Mesenchymal stem cell (in vitro differentiated cells and primary cell): ENCODE measurements at places on chromosomes 5 and 9.

- no peak for DNase-seq
Observed at GRCh38 chr9:80787636-80788035, 901.7 kb downstream of the TLE1 start.

GRCh38 chr5:50967563-50968355 lies 301.3 kb downstream of the PARP8 start:
- peak; percentile 52 for DNase-seq

DNA sequence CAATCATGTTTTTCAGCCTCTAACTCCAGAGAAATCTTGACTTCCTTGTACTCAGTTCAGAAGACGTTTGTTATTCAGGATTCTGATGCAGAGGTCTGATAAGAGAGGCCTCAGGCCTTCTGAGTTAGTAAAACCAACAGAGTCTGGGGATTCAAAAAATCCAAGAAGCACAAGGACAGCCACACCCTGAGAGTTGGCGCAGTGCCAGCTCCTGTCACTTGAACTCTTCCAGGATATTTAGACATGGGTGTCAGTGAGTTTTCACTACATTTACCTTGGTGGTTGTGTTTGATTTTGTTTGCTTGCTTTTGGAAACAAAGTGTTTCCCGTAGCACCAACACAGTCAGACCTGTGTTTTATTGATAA lies 41.6 kb upstream of the PDE8B start:
- no peak for DNase-seq

DNA sequence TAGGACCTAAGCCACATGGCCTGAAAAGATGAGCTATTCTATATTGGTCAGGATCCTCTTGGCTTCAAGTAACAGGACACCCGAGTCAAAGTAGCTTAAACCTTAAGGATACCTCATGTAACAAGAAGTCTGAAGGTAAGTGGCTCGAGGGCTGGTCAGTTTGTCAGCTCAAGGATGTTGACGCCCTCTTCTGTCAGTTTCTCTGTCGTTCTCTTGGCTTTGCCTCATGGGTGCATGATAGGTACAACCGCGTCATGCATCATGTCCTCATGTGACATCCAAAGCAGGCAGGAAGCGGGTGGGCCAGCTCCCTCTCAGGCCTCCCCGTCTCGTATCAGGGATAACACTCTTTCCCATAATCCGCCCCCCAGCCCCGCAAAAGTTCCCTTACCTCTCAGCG lies 22.1 kb upstream of the TCERG1 start:
- no peak for DNase-seq

DNA sequence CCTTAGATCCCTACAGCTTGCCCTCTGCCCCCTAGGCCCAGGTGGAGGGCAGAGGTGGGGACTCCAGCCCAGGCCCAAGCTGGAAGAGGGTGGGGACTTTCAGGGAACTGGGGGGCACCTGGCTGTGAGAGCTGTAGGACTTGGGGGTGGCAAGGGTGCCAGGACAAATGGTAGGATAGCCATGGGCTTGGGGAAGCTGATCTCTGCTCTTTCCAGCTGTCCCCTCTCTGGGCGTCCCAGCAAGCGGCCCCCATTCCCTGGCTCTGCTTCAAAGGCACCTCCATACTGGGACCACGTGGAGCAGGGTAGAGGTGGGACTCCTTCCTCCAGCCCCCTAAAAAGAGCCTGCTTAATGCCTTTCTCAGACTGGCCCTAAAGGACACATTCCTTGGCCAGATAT lies 385 bp downstream of the LTC4S start:
- no peak for DNase-seq

DNA sequence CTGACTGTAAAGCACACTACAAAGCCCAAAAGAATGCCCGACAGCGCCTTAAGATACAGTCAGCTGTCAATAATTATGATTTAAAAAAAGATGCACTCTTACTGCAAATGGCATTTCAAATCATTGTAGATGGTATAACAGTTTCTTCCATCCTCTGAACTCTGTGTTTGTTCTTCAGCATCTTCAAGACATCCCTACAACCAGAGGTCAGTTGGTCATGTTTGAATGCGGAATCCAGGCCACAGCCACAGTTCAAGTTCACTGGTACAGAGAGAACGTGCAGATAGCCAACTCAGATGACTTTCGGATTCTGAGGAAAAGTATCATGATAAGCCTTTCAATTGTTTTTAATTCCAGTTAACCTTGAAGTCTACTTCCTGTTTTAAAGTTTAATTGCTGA lies 8.7 kb upstream of the MYOT start:
- no peak for DNase-seq

- DNase-seq = no peak
Observed at GRCh38 chr5:168286386-168286785, 5.1 kb upstream of the WWC1 start.

DNA sequence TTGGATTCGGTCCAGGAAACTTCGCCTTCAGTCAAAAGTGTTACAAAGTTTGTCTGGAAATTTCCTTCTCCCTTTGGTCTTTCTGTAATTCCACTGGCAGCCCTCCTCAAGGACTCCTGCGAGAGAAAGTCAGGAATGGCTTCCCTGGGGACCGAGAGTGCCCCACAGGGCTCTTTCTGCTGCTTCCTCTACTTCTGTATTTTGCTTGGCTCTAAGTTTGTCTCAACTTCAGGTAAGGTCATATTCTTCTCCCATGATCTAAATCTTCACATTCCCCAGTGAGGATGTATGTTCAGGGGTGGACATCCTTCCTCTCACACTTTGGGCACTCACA lies 10.3 kb upstream of the RIOK2 start:
- no peak for DNase-seq

DNA sequence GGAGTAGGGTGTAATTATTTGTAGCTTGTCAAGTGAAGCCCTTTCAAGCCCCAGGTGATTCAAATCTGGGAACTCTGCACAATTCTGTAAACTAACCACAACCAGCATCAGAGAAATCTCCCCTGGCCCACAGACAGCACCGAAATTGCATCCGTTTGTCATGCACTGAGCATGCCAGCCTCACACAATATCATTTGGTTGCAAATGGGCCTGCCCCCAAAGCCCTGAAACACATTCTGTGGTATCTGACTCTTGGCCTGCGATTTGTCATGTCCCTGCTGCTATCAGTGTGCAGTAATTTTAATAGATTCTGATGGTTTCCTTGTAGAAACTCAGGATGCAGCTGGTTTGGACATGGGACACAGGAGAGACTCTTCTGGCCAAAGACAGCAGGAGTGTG lies 35.3 kb downstream of the SNX24 start:
- no peak for DNase-seq

DNA sequence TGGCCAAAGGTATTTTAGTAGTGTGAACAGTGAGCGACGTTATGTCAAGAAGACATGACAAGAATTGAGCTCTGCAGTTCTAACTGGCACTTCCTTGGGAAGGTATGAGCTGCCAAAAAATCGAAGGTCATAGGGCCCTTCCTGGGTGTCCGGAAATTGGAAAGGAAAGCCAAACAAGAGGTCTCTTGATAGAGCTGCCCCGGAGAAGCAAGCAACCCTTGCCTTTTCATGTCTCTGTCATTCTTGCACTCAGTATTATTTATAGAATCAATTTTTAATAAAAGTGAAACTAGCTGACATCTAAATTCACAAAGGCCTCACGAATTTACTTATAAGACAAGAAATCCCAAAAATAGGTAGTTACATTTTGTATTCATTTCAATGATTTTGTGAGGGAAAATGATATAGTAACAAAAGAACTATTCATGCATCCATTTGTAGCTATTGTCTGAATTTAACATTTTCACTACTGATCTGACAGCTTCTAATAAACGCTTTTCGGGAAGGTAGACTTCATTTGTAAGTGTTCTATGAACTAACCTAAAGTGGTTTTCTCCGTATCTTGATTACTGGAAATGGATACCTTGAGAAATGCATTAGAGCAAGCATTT lies 113.8 kb upstream of the VCAN start:
- DNase-seq = no peak

GRCh38 chr5:52693280-52693679 lies 94.4 kb upstream of the ITGA1 start:
- DNase-seq = peak; percentile 53
